Caudate nucleus (tissue), 63 donors: ENCODE measurements at places on chromosomes 7 and 10.

DNA sequence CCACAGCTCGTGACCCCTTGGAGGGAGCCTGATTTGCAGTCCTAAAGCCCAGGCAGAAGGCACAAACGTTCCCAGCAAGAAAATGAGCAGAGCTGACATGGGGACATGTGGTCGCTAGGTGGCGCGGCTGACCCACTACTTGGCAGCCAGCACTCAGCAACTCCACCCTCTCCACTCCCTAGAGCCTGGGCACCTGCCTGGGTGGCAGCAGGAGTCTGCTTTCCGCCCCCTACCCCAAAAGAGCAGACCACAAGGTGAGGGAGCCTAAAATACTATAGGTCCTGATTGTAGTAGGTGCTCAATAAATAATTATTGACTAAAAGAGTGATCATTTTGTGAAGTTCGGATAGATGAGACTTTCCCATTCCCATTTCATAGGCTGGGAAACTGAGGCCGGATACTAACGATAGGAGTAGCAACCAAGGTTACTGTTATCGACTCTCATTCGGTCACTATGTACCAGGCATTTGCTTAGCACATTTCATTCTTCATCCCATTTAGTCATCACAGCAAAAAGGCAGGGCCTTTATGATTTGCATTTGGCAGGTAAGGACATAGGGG, 57.4 kb downstream of the NEUROG3 start:
- no peak for DNase-seq

- no peak for DNase-seq
Measured at GRCh38 chr7:7751243-7752092, 33.1 kb upstream of the RPA3 start.

DNA sequence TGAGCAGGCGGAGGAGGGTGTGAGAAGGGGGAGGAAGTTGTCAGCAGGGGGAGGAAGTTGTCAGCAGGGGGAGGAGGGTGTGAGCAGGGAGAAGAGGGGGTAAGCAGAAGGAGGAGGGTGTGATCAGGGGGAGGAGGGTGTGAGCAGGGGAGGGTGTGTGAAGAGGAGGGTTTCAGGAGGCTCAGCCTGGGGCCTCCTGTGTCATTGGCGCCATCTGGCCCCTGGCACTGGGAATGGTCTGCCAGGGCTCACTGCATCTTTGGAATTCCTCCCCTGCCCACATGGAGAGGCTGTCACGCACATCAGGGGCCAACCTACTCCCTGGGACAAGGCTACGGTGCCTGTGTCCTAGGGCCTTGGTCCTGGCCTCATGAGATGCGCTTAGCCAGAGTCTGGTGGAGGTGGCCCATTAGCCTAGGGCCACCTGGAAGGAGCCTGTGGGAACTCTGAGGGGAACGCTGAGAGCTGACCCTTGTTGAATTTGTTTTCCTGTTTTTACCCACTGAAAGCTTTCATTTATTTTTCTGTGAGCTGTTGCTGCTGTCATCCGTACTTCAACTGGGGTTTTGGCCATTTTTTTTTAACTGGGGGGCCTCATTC, 18.0 kb downstream of the CAMK2B start:
- no peak for DNase-seq

GRCh38 chr10:132375116-132375794, 21.7 kb upstream of the PWWP2B start:
- DNase-seq, result no peak

DNA sequence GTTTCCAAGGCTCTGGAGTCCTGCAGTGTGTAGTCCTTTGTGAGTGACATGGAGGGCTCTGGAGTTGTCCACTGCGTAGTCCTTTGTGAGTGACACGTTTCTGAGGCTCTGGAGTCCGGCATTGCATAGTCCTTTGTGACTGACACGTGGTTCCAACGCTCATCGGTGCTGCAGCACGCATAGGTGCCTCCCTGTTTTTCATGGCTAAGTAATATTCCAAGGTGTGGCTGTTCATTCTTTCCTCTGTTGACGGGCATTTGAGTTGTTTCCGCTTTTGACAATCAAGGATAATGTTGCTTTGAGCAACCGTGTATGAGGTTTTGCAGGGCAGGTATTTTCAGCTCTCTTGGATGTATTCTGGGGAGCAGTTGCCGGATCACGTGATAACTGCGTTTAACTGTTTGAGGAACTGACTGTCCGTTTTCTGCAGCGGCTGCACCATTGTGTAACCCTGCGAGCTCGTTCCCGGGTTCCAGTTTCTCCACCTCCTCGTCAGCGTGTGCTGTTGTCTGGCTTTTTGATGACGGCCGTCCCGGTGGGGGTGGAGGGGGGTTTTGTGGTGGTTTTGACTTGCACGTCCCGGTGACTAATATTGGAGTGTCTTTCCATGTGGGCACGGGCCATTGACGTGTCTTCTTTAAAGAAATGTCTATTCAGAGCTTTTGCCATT, 21.1 kb downstream of the FAM20C start:
- DNase-seq, result no peak

DNA sequence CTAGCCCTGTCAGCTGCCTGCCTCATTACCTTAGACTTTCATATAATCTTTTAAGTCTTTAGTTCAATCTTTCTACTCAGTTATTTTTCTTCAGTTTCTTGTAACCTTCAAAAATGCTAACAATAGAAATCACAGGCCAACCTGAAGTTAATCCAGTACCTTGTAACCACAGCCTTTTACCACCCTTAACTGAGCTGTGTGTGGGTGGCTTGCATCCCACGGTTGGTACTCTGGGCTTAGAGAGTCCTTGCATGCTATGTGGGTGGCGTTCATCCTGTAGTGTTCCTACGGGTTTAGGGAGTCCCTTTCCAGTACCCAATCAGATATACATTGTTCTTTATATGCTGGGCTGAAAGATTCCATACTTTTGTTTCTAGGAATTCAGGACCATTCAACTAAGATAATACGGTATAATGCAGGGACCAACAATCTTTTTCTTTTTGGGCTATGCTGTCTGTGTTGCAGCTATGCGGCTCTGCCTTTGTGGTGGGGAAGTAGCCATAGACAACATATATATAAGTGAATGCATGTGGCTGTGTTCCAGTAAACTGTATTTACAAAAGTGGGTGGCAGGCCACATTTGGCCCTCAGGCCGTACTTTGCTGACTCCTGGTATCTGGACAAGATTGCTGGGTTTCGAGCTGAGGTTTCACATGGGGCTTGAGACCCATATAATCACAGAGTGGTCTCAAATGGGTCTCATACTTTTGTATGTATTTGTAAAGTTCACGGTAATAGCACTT, 280.8 kb upstream of the LRGUK start:
- no peak for DNase-seq

DNA sequence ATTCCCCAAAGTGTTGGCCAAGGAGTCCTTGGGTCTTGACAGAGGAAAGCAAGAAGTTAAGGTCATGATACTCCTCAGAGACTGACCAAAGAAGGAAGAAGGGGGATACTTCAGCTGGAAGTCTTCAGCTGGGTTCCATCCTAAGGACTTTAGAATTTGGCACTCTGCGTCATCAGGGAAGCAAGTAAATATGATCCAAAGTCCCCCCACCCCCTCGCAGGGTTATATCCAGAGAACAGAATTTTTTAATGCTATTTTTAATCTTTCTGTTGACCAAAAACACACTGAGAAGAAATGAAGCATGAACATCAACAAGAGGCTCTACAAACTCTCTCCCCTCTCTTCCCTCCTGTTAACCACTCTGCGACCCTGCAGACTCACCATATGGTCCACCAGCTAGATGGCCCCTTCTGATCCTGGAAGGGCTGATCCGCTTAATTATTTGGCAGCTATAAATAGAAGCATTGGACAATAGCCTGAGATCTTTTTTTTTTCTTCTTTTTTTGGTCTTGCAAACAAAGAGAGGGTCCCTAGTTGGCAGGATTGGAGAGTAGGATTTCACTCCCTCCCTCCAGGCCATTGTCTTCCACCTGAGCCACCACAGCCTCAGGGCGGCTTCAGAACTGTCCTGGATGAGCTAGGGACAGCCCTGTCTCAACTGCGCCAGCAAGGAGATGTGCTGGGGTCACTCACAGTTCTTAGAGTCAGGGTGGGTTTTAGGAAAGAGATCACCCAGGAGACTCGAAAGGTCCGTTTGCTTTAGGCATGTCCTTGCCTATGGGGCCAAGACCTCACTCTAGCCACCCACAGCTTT, 196.0 kb downstream of the KCNMA1 start:
- DNase-seq, result no peak

DNA sequence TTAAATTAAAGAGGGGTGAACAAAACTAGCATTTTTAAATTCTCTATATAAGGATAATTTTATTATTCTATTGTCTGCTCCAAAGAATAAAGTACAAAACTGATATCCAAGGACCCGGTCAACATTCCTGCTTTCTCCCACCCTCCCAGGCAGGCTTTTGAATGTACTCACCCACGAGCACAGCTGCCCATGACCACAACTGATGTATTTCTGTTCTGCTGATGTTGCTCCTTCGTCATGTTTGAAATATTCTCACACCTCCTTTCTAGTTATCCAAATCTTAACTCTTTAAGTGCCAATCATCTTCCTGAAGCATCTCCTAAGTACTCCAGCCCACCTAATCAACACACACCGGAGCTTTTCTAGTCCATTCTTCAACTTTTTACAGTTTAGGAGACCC, 46.7 kb downstream of the CALD1 start:
- no peak for DNase-seq

DNA sequence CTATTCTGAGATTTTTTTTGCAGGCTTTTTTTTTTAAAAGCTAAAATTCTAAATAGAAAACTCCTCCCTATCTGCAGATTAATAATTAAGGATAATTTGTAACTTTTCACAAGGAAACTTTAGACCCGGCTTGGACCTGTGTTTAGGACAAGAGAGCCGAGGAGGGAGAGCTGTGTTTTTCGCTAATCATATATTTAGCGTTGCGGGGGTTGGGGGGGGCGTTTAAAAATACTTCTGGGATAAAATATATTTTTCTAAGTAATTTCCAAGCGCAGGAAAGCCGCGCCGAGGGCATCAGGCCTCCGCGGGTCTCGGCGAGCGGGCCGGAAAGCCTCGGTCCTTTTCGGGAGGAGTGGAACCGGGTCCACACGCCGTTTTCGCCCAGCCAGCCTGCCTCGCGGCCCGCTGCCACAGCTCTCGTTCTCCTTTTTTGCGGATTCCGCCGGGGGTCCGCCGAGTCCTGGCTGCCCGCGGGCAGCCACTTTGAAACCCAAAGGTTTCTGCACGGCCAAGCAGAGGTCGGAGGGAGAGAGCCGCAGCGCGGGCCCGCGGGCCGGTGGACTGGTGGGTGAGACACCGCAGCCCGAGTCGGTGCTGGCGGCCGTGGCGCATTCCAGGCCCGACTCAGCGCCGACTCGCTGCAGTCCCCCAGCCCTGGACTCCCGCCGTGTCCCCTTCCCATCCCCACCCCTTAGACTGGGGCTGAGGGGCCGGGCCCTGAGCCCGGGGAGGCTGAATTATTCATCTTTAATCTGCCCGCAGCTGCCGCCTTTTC, 2.3 kb downstream of the PAX2 start:
- no peak for DNase-seq

DNA sequence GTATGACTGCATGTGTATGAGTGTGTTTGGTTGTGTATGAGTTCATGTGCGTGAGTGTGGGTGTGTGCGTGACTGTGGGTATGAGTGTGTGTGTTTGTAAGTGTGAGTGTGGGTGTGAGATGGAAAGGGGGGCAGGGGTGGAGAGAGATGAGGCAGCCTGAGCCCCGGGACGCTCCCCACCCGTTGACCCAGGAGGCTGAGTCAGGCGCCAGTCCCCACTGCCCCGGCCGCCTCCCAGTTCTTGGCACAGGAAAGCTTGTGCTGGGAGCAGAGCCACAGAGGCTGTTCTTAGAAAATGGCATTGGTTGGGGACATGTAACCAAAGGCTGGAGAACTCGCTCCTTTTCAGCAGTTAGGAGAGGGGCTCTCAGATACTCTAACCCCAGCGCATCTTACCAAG, 27.8 kb upstream of the NUB1 start:
- DNase-seq, result peak; percentile 24

GRCh38 chr7:150514748-150515222, at the start of gene GIMAP7:
Gene GIMAP7, plus strand, starts transcription at chr7:150514872. Its CDS starts 5,103 bp downstream, at chr7:150519975.
- DNase-seq, result no peak

DNA sequence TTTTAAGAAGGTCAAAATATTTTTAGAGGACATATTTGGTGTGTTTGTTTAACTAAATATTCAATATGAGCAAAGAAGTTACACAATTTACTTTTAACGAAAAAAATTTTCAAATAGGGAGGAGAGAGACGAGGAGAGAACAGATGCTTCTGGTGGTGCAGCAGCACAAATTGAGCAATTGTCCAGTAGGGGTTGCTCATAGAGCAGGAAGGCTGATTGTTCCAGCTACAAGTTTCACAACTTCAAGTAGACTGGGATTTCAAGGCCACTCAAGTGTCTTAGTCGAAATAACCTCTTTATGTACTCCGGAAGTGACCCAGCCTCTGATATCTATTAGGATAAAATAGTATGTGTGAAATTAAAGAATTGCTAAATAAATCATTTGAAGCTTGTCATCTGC, 197.9 kb downstream of the HDAC9 start:
- no peak for DNase-seq

GRCh38 chr7:155458878-155459699, 1.2 kb downstream of the EN2 start:
- no peak for DNase-seq

- no peak for DNase-seq
Measured at GRCh38 chr10:62710182-62710581, 94.3 kb upstream of the ADO start.

GRCh38 chr10:13955409-13956068, 368.8 kb downstream of the PRPF18 start:
- no peak for DNase-seq

- no peak for DNase-seq
Measured at GRCh38 chr7:108145401-108145800, 15.2 kb upstream of the LAMB4 start.

DNA sequence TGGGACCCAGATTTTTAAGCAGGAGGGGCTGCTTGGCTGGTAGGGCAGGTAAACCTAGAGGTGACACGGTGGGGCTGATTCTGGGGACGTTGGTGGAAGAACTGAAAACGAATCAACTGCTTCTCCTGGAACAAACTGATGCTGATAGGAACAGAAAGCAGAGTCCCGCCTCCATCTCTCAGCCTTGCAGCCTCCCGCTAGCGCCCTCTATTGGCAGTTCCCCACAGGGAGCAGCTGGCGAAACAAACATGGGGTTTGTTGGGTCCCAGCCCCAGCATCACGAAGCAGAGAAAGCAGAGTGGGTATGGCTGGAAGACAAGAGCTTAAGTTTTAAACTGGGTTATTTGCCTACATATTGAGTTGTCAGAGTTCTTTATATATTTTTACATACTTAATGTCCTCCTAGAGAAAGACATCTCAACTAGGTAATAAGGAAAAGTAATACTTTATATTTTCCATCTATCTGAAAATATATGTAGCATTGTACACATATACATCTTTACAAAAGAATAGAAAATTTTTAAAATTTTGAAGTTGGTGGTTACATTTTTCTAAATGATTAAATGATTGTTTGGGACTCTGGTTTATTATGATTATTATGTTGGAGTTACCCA, 42.3 kb upstream of the FOXI2 start:
- DNase-seq, result no peak

DNA sequence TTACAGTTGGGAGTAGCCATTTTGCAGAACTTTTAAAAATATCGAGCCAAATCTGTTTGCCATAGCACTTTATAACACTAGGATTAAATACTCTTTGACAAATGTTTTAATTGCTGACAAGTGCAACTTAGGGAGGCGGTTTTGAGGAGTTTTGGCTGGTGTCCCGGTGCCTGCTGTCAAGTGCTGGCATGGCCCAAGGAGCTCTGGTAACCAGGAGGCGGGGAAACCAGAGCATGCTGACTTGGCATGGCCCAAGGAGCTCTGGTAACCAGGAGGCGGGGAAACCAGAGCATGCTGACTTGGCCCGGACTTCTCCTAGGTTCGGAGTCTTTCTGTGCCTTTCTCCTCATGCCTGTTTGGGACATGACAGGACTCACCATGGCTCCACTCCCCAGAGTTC, 30.8 kb upstream of the ZNF32 start:
- DNase-seq, result peak; percentile 27

- no peak for DNase-seq
Measured at GRCh38 chr10:35762311-35763030, 120.4 kb upstream of the FZD8 start.
